Stimulated activated CD4-positive, alpha-beta T cell treated with anti-CD3 and anti-CD28 coated beads, Interleukin-15, amount 100 ng/mL, for 48 hours (primary cell): ENCODE measurements at places on chromosomes 5 and 9.

DNA sequence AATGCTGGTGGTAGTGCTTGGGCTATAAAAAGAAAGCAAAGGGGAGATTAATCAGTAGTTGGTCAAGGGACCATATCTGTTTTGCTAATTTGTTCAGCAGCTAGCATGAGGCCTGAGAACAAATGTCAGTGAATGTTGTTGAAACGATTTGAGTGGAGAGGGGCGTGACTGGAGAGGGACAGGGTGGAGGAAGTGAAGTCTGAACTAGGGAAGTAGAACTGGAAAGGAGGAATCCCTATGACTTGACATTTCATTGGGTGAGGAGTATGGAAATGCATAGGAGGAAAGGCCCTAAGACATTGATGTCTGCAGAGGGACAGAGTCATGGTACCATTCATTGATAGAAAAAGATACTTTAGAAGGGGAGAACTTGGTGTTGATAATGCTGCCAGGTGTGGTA, 19.7 kb downstream of the TLE4 start:
- DNase-seq: no peak

- no peak for DNase-seq
These were observed 803.8 kb upstream of the ZNF608 start for GRCh38 chr5:125550274-125550673.

- DNase-seq: no peak
These were observed at the start of gene CDH6 for GRCh38 chr5:31193591-31194467. Gene CDH6 (plus strand): TSS chr5:31193686. CDS start chr5:31267474, 73,788 bp downstream.

- DNase-seq: no peak
These were observed 575.8 kb upstream of the CLINT1 start for GRCh38 chr5:158434749-158435148.

GRCh38 chr9:129175515-129175824, 2.6 kb downstream of the IER5L start:
- DNase-seq: no peak
